Thyroid gland (tissue), 4 donors: ENCODE measurements at places on chromosomes 2 and 18. TPM values are rescaled to one million over a fixed set of nuclear protein-coding genes. Genes with fewer than 3 reads are reported as not detected.

The QPCT gene
- 5.4 TPM for total RNA-seq

The PUM2 gene
- 102 TPM for total RNA-seq

The IL36G gene
- not detected for total RNA-seq

The WNT6 gene
- 5.1 TPM for total RNA-seq

The CEP76 gene
- 10.0 TPM for total RNA-seq

The ERMN gene
- not detected for total RNA-seq

GRCh38 chr2:109269706-109270504 lies 140.9 kb downstream of the SH3RF3 start:
- no peak for DNase-seq
- no peak overlapping the region for H3K27ac ChIP-seq
- no peak overlapping the region for H3K4me3 ChIP-seq
- no peaks in the 10 kb centered on the region for H3K36me3 ChIP-seq
- H3K27me3 ChIP-seq, result no peaks in the 10 kb centered on the region

DNA sequence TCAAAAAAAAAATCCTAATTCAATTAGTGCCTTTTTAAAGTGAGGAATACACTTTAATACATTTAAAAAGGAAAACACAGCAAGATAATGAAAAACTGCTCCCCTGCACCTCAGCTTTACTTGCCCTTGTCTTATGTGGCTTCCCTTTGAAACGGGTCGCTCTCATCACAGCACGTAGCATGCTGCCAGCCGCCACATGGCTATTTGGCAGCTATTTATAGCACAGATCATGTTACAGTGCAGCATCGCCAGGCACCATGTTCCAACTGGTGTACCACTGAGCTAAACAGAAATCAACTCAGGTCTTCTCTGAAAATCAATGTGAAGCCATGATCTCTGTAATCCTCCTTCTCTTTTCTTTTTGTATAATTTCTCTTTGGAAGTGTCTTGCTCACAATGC lies 65.1 kb downstream of the TMEM182 start:
- DNase-seq, result peak; percentile 70
- no peak overlapping the region for H3K4me3 ChIP-seq
- no peaks in the 10 kb centered on the region for H3K4me1 ChIP-seq
